Cerebellar nuclear complex (tissue), 1 donor: ENCODE measurements at places on chromosomes 11 and 22.

- DNase-seq = no peak
Measured at GRCh38 chr22:50522208-50522805, 3.1 kb downstream of the SCO2 start.

GRCh38 chr11:15490535-15490934, 375.8 kb downstream of the INSC start:
- no peak for DNase-seq

DNA sequence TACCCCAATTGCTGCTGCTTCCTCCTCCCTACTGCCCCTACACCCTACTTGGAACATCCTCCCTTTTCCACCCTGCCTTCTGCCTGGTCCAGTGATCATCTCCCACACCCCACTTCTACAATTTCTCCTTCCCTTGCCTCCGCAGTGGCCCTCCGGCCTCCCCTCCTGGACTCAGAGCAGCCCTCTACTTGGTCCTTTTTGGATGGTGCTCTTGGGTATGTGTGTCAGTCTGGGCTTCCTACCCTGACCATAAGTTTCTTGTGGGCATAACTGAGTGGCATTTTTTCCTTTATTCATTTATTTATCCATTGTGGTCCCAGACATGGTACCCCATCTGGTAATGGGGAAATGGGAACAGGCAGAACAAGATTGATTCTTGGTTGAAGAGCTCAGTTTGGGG, 111.4 kb upstream of the NAV2 start:
- no peak for DNase-seq

DNA sequence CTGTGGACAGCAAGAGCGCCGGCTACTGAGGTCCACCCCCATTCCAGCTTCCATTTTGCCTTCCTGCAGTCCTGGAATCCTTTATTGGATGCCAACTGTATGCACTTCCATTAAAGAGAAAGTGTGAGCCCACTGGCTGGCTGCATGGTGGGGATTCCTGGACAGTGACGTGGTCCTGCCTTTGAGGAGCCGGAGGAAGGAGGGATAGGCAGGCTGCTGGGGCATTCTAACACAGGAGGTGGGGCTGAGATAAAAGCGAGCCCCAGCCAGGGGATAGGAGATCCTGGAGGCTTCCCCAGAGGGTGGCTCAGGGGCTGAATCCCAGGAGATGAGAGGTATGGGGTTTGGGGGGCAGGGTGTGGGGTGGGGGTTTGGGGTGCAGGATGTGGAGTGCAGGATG, 984.7 kb downstream of the BRD1 start:
- no peak for DNase-seq

DNA sequence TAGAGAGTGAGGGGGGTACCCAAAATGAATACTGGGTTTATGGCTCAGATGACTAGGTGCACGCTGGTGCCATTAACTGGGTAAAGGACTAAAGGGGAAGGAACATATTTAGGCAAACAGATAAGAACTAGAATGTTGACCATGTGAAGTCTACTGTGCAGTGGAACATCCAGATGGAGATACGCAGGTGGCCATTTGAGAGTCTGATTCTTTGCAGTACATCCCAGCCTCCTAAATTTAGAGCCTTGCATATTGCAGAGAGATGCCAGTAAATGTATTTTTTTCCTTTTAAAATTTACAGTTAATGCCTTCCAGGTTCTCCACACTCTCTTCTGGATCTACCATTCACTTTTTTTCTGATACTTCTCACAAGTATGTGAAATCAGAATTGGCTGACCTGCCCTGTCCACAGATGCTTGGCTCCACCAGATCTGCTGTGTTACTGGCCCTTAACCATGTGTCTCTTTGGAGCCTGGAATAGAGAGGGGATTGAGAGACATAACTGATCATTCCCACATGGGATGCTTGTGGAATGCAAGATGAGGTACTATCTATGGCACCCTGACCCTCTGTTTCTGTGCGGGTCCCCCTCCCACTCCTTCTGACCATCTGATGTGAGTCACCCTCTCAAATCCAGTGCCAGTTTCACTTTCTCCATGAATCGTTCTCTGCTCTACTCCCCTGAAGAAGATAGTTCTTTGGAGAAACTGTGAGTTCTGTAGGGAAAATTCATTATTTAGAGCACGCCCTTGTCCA, 77.0 kb upstream of the NCAM1 start:
- no peak for DNase-seq

DNA sequence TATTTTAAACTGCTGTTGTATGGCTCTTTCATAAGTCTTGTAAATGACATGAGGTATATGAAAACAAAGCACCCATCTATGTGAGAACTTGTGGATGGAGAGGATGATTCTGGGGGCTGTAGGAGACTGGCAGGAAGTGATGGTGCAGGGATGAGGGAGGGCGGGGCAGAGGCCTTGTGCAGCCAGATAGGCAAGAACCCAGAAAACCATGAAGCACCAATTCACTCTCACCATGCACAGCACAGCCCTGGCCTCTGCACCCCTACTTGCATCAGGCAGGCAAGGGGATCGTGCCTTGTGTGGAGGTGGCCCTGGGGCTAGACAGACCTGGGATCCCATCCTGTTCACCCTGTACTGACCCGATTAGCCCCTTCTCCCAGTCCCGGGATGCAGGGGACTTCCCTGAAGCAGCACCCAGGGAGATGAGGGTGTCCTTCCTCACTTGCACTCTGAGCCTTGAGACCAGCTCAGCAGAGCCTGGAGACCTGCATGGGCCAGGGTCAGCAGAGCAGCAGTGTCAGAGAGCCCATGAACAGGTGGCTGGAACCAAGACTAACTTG, 85.5 kb downstream of the MORC2 start:
- no peak for DNase-seq

- no peak for DNase-seq
Measured at GRCh38 chr11:1337647-1338007, 28.2 kb upstream of the TOLLIP start.

GRCh38 chr11:10023212-10023611, 270.8 kb downstream of the SBF2 start:
- DNase-seq = no peak
